Endothelial cell of umbilical vein (primary cell): ENCODE measurements at places on chromosomes 5 and 9. TPM values are rescaled to one million over a fixed set of nuclear protein-coding genes. Genes with fewer than 3 reads are reported as not detected.
A peak's percentile ranks its signal among the peaks of the same experiment; 100 is the strongest.

DNA sequence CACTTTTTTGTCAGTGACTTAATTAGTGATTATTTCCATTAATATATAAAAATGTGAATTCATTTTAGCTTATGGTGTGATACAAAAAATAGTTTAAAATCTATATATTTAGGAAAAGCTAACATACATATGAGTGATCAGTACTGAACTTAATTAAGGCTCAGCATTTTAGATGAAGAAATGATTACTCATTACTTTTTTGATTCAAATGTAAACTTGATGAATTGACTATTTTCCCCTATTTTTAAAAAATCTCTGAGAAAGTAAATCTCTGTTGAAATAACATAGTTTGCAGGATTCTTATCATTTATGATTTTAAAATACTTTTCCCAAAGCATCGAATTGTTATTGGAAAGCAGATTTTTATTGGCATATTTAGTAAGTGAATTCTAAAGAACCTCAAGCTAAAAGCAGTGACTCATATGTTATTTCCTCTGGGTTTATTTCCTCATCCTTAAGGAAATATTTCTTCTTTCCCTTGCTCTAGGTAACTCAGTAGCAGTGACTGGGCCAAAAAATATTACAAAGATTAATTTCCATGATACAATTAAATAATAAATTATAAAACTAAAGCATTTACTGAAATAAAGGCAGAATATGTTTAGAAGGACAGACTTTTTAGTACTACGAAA lies 290.6 kb downstream of the FER start:
- DNase-seq: peak; percentile 75

DNA sequence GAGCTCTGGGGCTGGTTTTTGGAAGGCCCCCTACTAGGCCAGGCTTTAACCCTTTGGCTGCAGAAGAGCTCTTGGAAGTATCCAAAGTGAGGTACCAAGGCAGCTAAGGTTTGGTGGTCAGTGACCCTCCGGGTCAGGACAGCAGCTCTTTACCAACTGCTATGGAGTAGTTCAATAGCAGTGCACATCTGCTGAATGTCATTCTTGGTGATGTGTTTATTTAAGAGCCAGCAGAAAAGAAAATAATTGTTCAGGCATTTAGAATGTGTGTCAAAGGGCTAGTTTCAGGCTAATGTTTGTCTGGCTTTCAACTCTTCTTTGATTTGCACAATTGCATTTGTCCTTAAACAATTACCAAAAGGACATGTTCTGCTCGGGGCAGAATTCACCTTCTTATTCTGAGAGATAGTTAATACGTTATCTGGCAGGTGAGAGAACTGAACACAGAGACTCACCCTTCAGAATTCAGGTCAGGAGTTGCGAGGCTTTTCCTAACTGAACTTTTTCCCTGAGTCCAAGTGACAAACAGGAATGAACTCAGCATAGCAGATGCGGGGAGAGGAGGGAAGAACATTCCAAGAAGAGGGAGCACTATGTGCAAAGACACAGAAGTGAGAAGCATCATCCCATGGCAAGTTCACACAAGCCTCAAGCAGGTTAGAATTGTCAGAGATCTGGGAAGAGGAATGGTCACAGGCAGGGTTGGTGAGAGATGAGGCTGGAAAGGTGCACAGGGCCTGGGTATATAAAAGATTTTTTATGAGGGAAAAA lies 556.7 kb upstream of the TLE4 start:
- peak; percentile 9 for DNase-seq

DNA sequence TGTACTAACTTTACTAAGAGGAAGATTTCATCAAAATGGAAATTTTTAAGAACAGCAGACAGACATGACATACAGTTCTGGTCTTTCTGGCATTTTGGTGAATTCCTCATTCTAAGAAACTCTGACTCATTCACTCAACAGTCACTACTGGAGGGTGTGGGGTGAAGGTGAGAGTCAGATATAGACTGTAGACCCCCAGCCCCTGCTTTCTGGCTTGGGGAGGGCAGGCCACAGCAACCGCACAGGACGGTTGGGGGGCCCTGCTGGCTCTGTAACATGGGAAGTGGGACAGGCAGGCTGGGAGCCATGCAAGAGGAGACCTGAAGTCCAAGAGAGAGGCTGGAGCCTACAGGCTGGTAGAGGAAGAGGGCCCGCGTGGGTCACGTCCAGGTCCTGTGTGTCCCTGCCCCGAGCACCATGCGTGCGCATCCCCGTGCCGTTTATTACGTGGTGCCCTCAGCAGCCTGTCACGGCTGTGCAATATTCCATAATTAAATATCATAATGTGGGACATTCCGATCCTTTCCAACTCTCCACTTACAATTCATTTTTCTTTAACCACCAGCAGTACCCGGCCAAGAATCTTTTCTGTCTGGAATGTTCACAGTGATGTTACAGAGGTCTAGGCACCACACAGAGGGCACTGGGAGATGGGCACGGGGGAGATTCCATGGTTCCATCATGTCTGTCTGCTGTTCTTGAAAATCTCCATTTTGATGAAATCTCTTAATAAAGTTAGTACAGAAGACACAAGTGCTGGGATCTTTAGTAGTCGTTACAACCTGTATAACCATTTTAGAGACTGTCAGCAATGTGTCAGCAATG lies 75.5 kb downstream of the SEMA4D start:
- DNase-seq: no peak

DNA sequence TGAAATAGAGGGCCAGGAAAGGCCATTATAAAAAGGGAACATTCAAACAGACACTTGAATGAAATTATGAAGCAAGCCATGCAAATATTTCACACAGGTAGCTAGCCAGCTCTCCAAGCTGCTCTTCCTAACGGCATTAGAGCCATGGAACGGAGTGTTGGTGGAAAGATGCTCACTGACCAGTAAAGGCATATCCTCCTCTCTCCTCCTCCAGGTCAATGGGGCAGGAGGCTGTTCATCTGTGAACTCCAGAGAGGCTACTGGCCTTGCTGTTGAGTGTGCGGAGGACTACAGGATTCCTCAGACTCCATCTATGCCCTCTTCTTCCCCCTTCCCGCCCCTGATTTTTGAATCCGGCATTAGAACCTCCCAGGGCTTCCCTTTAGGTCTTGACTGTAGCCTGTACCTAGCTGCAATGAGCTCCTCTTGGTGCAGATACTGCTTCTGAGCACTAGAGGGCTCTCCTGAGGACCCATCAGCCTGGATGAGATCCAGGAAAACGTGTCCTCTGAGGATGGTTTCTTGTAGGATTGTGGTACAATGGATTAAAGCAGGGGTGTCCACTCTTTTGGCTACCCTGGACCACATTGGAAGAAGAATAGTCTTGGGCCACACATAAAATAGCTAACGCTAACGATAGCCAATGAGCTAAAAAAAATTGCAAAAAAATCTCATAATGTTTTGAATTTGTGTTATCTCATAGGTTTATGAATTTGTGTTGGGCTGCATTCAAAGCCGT lies 162.2 kb downstream of the SREK1 start:
- DNase-seq: peak; percentile 72

DNA sequence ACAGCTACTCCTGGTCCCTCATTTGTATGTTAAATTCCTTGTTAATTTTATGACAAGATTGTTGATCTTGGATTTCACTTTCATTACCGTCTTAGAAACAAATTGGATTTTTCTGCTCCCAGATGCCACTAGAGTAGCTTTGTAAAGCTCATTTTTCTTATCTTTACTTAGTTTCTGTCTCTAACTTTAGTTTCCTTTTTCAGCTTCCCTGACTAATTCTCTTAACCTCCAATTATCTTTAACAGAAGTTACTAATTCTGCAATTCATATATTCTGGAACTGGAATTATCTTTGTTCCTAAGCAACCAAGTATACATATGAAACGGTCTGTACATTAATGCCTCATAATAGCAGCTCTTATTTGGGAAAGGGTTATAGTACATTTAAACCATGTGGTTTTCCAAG lies 16.7 kb downstream of the ITGA1 start:
- DNase-seq: no peak

- DNase-seq: no peak
These were observed 9.9 kb upstream of the NINJ1 start for GRCh38 chr9:93143830-93144530.

DNA sequence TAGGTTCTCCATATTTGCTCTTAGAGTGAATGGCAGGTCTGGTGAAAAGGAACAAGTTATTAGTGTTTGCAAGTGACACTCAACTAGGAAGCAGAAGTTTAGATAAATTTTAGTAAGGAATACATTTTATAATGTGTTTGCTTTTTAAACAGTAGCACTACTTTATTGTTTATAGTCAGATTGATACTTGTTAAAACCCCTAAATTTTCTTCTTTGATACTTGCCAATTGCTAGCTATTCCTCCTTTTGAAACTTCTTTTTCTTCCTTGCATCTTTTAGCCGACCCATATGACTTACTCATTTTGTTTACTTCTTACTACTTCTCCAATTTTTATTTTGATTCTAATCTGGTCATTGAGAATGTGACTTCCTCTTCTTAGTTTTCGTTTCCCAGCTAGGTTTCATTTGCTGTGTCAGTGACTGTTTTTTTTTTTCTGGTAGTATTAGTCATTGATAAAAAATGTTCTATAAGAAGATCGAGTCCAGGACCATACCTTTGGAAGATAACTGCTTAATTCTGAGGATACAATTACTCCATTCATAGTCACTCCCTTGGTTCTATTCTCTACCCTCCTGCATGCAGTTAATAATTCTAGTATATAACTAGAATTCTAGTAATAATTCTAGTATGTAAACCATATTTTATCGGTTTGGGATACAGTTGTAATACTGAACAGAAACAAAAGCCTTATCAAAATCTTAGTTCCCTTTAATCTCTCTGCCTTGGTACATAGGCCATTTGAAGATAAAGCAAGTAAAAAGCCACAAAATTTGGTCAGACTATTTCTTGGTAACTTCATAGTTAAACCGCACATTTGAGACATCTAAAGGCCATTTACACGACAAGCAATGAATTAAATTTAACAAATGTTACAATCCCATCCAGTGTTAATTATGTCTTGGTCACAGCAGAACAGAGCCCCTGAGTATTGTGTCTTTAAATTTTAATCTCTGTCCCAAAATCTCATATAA lies 2.8 kb upstream of the RICTOR start:
- DNase-seq: peak; percentile 61

DNA sequence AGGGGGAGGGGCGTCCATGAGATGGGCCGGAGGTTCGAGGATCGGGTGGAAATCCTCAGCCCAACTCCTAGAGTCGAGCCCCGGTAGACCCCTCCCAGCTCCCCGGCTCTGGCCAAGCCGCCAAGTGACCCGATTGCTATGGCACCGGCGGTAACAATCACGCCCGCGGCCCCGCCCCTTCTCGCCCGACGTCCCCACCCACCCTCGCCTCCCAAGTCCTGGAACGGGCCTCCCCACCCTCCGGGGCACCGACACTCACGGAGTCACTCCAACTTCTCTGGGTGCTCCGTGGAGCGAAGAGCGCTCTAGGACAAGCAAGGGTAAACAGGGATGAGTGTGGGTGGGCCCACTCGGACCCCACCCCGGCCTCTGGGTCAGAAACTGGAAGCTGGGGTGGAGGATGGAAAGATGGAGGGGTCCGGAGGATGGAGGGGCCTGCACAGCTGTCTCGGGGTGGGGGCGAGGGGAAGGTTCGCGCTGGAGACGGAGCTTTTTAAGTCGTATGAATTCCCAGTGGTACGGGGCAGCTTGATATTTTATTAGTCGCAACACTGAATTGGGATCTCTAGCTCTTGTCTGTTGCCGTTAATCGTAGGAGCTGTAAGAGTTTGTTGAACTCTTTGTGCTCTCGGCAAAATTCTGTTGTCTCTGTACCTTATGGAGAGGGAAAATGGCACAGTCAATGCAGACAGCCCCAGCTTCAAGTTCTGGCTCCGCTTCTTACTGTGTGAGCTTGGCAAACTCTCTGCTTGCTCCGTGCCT lies at the start of gene SPACA9:
Gene SPACA9 (plus strand): TSS at position 204 of the 762 bp plus-strand sequence. CDS start 5,050 bp downstream, outside the sequence.
- DNase-seq: peak; percentile 46

DNA sequence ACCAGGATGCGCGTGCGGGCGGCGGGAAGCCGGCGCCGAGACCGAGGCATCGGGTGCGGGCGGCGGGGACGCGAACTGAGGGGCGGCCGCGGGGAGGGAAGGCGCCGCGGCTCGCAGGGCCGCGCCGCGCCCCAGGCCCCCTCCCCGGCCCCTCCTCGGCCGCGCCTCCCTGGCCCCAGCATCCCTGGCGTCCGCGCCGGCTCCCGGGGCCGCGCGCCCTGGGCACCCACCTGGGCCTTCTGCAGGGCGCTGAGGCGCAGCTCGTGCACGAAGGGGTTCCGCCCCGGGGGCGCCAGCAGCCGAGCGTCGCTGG lies 324 bp downstream of the LPCAT1 start:
- DNase-seq: no peak

- no peak for DNase-seq
These were observed 1.2 kb downstream of the CORO2A start for GRCh38 chr9:98191181-98191608.

- no peak for DNase-seq
These were observed 94.7 kb downstream of the EBF1 start for GRCh38 chr5:159005062-159005461.

DNA sequence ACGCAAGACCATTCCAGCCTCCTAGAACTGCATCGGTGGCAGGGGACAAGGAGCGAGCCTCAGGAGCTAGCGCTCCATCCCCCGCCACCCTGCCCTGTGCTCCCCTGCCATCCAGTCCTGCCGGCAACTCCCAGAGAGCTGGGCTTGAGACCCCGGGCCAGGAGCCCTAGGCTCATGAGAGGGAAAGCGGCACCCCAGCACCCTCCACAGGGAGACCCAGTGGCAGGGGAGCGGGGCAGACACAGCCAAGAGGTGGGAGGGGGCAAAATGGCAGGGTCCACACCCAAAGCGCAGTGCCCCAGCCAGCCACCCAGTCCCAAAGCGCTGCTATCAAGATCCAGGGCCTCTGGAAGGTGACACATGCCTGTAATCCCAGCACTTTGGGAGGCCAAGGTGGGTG lies 12.7 kb downstream of the UBAC1 start:
- no peak for DNase-seq

DNA sequence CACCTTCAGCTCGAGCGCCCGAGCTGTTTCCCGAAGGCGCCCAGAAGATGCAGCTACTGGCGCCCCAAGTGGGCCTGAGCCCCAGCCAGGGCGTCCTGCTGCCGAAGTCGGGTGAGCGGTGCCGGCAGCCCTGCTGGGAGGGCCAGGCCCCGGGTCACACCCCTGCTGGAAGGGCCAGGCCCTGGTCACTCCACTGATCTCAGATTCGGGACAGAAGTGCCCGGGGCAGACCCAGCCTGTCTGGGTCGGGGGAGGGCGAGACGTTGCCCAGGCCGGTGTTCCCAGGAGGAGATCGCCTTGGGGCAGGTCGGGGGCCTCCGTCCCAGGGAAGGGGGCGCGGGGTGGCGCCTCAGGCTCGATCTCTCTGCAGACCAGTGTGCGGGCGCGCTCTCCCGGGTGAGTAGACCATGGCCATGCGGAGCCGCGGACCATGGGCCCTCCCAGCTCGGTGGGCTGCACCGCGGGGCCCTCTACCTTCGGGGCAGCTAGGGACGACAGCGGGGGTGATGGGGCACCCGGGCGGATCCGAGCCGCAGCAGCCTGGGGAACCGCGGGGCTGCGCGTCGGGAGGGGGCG lies 2.3 kb downstream of the LCNL1 start:
- DNase-seq: no peak

GRCh38 chr5:125928663-125929062 lies 494.5 kb upstream of the GRAMD2B start:
- no peak for DNase-seq

- peak; percentile 88 for DNase-seq
These were observed 76.4 kb upstream of the TARS1 start for GRCh38 chr5:33364406-33364805.

GRCh38 chr5:74919487-74919886 lies 53.3 kb upstream of the FAM169A start:
- DNase-seq: peak; percentile 65

- no peak for DNase-seq
These were observed 10.3 kb downstream of the CNOT8 start for GRCh38 chr5:154868702-154869101.

Gene MLANA
- total RNA-seq: not detected in 2 replicates

Gene GPR150
- total RNA-seq: 0.31 and 0.35 TPM in 2 replicates

Gene PCDHB4
- 0.21 TPM in 1 of 2 replicates, not detected in the other for total RNA-seq

Gene RAD23B
- 100 and 102 TPM in 2 replicates for total RNA-seq

Gene CATSPER3
- total RNA-seq: 0.71 TPM in 1 of 2 replicates, not detected in the other

Gene HTR4
- total RNA-seq: not detected in 2 replicates

Gene PCDHGB4
- 4.4 and 6.5 TPM in 2 replicates for total RNA-seq
